ENCODE measurements at places on chromosomes 12 and 14. TPM values are rescaled to one million over a fixed set of nuclear protein-coding genes. Genes with fewer than 3 reads are reported as not detected.

NTF3 gene
- total RNA-seq: 0.48 TPM

LBHD2 gene
- total RNA-seq: not detected

NOPCHAP1 gene
- total RNA-seq: 54.1 TPM

STAC3 gene
- total RNA-seq: 2.0 TPM

KRT71 gene
- not detected for total RNA-seq

SERPINA3 gene
- total RNA-seq: not detected

COQ10A gene
- total RNA-seq: 24.8 TPM

GDF11 gene
- 31.2 TPM for total RNA-seq

PLEKHD1 gene
- total RNA-seq: 0.37 TPM

TAS2R7 gene
- not detected for total RNA-seq

HSPA2 gene
- 25.4 TPM for total RNA-seq

HOXC4 gene
- not detected for total RNA-seq

CMA1 gene
- total RNA-seq: not detected

B4GALNT3 gene
- total RNA-seq: 23.3 TPM

ACOT6 gene
- not detected for total RNA-seq

SLC6A12 gene
- total RNA-seq: 0.20 TPM

GZMB gene
- not detected for total RNA-seq

KLRC2 gene
- not detected for total RNA-seq

CD163 gene
- 0.09 TPM for total RNA-seq

LRRIQ1 gene
- 0.39 TPM for total RNA-seq

EXOC3L4 gene
- total RNA-seq: 0.42 TPM

ADCK1 gene
- 11.8 TPM for total RNA-seq

A2M gene
- 1.2 TPM for total RNA-seq

BDKRB1 gene
- total RNA-seq: not detected

ABCD2 gene
- total RNA-seq: not detected

KRT3 gene
- total RNA-seq: not detected

FOXG1 gene
- 0.07 TPM for total RNA-seq

PRB3 gene
- total RNA-seq: 1.6 TPM

CLEC4C gene
- total RNA-seq: 0.26 TPM

LRTM2 gene
- not detected for total RNA-seq

EFS gene
- 32.1 TPM for total RNA-seq

CCDC175 gene
- 0.09 TPM for total RNA-seq

ADAM21 gene
- not detected for total RNA-seq

TNFAIP2 gene
- 29.7 TPM for total RNA-seq

P2RX2 gene
- total RNA-seq: 1.8 TPM

AJUBA gene
- 44.3 TPM for total RNA-seq

TRIAP1 gene
- 70.4 TPM for total RNA-seq

HRK gene
- 2.6 TPM for total RNA-seq

HPD gene
- 0.22 TPM for total RNA-seq

HHIPL1 gene
- 2.6 TPM for total RNA-seq

AQP5 gene
- 2.8 TPM for total RNA-seq

POTEG gene
- total RNA-seq: not detected

SLC6A15 gene
- 12.9 TPM for total RNA-seq

TMTC2 gene
- 2.8 TPM for total RNA-seq

RNASE1 gene
- 1.6 TPM for total RNA-seq

SERPINA9 gene
- not detected for total RNA-seq

OASL gene
- not detected for total RNA-seq

SLC7A8 gene
- 77.9 TPM for total RNA-seq

Measured in H9 (cell line).